ENCODE measurements at places on chromosomes 11 and 22.

DNA sequence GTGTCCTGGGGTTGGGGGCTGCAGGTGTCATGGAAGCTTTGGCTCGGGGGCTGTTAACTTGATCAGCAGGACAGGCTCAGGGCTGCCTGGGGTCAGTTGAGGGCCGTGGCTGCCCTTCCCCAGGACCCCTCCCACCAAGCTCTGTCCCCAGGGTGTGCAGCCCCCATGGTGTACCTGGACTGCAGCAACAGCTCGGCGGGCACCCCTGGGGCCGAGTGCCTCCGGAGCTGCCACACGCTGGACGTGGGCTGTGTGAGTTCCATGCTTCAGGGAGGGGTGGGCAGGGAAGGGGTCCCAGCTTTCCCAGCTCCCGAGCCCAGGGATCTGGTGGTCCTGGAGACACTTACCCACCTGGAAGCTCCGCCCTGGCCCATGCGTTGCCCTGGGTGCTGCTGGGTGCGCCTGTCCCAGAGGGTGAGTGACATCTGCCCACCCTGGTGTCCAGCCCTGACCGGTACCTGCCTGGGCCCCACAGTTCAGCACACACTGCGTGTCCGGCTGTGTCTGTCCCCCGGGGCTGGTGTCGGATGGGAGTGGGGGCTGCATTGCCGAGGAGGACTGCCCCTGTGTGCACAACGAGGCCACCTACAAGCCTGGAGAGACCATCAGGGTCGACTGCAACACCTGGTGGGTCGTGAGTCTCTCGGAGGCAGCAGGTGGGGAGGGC is 11.3 kb downstream of the MUC5B start:
- no peak for DNase-seq

- no peak for DNase-seq
Observed at GRCh38 chr11:104001561-104002056, 34.8 kb upstream of the DDI1 start.

DNA sequence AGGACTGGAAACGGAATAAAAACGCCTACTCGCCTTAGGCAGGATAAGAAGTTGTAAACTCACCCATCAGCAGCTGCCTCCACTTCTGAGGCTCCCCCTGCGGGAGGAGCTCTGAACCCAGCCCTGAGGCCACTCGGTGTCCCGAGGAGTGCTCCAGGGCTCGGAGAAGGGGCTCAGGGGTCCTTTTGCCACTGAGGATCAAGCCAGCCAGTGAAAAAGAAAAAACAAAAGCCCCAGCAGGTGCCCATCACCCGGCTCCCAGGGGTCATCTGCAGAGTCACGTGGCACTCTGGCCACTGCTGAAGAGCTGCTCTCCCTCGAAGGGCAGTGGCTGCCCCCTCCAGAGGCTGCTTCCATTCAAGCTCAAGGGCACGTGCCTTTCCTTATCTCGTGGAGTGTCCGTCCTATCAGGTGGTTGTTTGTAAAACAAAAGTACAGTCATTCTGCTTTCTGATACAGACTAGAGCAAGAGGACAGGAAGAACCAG is 29.0 kb downstream of the NUP50 start:
- no peak for DNase-seq

GRCh38 chr11:40140560-40140959 is 1318.9 kb downstream of the LRRC4C start:
- DNase-seq, result no peak

DNA sequence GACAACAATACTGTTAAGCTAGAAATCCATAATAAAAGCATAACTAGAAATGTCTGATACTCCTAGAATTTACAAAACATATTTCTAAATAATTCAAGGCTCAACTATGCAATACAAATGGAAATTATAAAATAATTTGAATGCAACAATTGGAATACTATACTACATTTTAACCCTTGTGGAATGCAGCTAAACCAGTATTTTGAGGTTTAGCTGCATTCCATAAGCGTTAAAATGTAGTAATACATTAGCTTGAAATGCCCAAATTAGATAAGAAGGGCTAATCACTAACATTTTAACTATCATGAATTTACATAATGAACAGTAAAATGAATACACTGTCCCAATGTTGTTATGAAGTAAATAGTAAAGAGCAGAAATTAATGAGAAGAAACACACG is 617.2 kb upstream of the CHORDC1 start:
- DNase-seq, result no peak

DNA sequence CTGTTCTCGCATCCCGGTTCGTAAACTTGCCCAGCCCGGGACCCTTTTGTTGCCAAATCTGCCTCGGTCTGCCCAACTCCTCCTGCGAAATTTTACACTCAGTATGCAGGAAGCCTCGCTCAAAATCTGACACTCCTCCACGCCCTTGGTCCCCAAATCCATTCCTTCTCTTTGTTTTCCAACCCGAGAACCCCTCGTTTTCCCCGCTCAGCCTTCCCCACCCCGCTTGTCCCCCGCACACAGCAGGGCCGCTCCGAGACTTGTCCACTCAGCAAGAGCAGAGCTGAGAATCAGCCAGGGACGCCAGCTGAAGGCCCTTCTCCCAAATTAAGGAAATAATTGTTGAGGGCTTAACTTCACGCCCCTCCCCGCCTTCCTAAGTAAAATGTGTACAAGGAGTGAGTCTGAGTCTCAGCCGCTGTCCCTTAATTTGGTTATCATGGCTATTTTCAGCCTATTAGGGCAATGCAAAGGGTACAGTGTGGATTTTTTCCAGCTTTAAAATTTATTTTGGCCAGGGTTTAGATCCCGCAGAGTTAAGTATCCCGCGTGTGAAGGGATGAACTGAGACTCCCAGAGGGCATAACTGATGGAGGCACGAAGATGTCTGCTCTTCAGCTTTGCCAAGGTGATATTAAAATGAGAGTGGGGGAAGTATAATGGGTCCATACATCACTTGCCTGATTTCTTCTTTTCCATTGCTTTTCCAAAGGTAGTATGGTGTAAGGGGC is 581 bp upstream of the FBXO3 start:
- no peak for DNase-seq

DNA sequence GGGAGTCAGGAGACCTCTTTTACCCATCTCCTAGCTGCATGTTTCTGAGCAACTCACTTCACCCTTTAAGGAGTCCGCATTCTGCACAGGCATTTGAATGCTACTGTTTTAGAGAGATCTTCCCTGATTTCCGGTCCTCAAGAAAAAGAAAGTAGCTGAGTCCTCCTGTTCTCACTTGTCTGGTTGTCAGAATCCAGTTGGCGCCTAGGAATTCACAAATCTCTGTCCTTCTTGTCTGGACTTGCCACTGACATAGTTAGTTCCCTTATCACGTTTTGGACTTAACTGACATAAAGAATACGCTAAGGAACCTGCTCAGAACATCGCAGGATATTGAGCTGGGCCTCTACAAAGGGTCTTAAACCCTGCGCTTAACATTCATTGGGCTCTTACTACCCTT is 61.3 kb upstream of the OR5P2 start:
- DNase-seq, result no peak

Data from stimulated activated CD4-positive, alpha-beta T cell treated with anti-CD3 and anti-CD28 coated beads, Interleukin-1b, Interleukin-23, amount 100 ng/mL, for 1 hour (primary cell).